ENCODE measurements at places on chromosomes 2 and 18.

DNA sequence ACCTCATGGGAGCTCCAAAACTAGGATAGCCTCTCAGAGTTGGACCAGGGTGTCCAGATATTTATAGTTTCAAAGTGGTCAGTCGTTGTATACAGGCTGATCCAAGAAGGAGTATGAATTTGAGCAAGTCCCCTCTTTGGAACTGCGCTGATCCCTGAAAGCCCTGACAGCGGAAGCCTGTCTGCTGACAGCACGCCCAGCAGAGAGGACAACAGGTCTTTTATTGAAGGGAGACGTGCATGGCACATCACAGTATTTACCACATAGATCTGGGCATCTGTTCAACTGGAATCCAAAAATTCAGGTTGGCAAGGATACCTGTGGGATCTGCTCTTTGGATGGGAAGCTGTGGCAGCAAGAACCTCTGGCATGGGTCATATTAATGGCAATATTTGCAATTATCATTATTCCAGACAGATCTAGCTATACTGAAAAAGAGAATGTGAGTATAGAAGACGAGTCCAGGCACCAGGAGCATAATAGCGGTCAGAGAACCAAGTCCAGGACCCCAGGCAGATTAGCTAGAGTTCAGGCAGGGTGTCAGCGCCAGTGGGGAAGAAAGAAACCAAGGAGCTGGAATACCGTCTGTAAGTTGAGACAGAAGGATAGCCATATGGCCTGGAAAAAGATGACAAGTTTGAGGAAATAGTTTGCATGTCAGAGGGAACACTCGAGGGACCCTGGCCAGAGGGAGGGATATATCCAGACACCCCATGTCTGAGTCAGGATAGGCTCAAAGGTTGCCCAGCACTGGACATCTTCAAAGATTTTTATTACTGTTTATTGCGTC lies 260.4 kb upstream of the FANCL start:
- DNase-seq: no peak

GRCh38 chr18:13246591-13246990 lies 28.0 kb downstream of the LDLRAD4 start:
- no peak for DNase-seq

- no peak for DNase-seq
Measured at GRCh38 chr2:201661366-201661765, 18.1 kb upstream of the TMEM237 start.

- DNase-seq: no peak
Measured at GRCh38 chr2:109630441-109631430, 16.6 kb downstream of the SOWAHC start.

- DNase-seq: peak; percentile 41
Measured at GRCh38 chr2:27735263-27735904, 36.1 kb upstream of the MRPL33 start.

DNA sequence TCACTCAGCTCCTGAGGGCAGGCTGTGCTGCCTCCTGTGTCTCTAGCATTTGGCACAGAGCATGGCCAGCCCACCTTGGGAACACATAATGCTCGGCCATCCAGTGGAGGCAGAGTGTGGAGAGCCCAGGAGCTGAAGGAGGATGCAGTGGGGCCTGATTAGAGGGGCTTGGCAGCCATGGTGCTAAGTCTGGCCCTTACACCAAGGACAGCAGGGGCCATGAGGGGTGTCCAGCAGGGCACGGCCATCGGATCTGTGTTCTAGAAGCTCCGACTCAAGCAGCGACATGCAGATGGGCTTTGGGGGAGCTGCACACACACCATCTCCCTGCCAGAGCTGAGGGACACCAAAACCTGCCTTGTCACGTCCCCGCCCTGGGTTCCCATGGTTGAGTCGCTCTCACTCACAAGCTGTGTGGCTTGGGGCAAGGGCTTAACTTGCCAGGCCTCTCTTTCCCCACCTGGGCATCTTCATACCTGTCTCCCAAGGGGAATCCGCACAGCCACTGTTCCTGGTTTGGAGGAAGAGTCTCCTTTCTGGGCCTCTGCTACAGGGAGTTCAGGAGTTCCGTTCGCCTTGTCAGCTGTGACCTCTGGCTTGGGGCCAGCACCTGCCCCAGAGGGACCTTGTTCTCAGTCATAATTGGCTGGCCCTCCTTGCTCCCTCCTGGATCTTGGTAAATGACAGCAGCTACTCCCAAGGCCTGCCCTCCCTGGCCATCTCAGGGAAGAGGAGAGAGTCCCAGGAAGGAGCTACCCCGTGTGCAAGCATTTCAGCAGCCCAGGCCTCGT lies 1.3 kb upstream of the TOGARAM2 start:
- DNase-seq: no peak

- no peak for DNase-seq
Measured at GRCh38 chr2:239912171-239912937, 112.8 kb downstream of the NDUFA10 start.

- DNase-seq: peak; percentile 85
Measured at GRCh38 chr18:76398896-76399612, 96.0 kb downstream of the ZNF516 start.

GRCh38 chr2:210399440-210400041 lies 77.0 kb downstream of the LANCL1 start:
- DNase-seq: no peak

GRCh38 chr2:125224830-125225229 lies 1199.7 kb downstream of the CNTNAP5 start:
- DNase-seq: no peak

DNA sequence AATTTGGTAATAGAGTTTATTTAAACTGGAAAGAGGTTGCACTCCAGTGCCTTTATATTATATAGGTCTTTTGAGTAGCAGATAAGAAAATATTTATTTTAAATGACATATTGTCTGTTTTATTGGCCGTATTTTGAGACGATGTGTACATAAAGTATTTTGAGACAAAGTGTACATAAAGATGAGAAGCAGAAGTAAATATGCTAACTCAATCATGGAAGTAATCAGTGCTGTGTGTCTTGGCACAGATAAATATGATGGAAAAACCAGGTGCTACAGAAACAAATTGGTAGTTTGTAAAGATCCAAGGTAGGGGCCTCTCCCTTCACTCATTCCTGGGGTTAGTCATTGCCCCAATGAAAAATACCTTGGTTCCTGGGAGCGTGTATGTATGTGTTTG lies 382.9 kb downstream of the DSEL start:
- DNase-seq: no peak
